ENCODE measurements at places on chromosomes 1 and 21.

DNA sequence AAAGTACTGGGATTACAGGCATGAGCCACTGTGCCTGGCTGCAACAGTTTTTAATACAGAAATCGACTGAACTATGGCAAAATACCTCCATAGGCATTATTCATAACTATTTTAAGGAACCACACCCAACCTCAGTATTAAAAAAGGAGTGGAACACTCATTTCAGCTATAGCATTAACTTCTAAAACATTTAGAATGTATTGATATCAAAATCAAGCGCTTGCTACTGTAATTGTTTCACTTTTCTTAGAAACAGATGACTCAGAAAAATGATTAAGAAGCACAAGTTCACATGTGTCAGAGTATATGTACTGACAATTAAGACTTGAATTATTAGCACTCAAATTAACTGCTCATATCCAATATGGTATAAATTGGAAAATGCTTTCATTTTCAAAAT, 15.1 kb downstream of the AIDA start:
- DNase-seq = no peak

GRCh38 chr1:176205332-176205914, 1.7 kb downstream of the COP1 start:
- no peak for DNase-seq

DNA sequence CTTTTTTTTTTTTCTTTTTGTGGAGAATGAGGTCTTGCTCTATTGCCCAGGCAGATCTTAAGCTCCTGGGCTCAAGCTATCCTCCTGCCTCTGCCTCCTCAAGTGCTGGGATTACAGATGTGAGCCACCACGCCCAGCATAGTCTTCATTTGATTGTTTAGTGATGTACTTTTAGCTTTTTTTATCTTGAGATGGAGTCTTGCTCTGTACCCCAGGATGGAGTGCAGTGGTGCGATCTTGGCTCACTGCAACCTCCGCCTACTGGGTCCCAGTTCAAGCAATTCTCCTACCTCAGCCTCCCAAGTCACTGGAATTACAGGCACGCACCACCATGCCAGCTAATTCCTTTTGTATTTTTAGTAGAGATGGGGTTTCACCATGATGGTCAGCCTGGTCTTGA, 24.0 kb upstream of the LRRC3 start:
- no peak for DNase-seq

- DNase-seq = no peak
Observed at GRCh38 chr1:43002116-43002515, 43.4 kb upstream of the SLC2A1 start.

- DNase-seq = no peak
Observed at GRCh38 chr1:59898927-59899326, 27.6 kb downstream of the CYP2J2 start.

DNA sequence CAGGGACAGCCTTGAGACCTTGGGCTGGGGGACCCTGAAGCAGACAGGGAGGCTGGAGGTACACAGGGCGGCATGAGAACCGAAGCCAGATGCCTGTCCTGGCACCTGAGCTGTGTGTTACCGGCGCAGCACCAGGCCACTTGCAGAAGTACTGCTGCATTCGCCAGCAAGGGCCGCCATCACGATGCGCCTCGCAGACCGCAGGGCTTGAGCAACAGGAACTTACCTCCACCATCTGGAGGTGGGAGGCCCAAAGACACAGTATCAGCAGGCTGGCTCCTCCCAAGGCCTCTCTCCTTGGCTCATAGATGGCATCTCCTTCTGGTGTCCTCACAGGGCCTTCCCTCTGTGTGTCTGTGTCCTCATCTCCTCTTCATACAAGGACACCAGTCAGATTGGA, 90.1 kb downstream of the PRDM16 start:
- DNase-seq = no peak

- DNase-seq = no peak
Observed at GRCh38 chr1:29825941-29826415, 589.7 kb downstream of the PTPRU start.

DNA sequence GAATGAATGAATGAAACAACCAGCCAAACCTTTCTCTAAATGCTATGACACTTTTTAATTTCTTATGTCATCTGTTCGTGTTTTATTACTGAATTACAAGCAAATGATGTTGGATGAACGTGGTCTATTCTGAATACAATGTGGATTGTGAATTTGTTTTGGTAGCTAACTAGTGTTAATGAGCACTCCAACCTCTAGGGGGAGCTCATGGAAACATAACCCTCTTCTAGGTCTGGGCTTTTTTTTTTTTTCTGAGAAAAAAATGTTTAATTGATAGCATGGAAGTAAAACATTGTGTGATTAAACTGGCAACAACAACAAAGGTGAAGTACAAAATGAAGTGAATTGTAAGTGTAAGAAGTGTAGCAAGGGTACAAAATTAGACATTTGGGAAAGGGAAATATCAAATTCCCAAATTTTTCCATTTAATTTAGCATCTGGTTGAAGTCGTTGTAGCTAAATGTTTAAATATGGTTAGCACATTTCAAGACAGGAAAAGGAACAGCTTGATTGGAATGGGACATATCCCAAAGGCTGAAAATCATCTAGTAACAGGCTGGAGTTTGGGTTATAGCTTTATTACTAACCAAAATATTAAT, 42.6 kb upstream of the PTGS2 start:
- no peak for DNase-seq

DNA sequence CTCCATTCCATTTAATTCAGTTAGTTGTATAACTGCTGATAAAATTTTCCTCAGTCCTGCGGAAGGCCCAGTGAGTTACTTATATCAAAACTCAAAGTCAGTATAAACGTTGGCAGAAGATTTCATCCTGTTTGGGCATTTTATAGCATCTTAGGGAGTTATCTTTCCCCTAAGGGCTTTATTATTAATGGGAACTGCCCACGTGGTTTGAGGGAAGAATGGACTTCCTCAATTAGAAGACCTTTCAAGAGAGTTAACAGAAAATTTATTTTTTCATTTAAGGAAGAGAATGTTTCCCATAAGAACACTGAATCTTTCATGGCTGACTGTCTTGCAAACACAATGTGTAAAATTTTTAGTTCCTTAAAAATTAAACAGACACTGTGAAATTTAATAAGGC, 400.1 kb downstream of the NEGR1 start:
- DNase-seq = no peak

- DNase-seq = no peak
Observed at GRCh38 chr1:207870306-207871031, 40.5 kb downstream of the CD34 start.

DNA sequence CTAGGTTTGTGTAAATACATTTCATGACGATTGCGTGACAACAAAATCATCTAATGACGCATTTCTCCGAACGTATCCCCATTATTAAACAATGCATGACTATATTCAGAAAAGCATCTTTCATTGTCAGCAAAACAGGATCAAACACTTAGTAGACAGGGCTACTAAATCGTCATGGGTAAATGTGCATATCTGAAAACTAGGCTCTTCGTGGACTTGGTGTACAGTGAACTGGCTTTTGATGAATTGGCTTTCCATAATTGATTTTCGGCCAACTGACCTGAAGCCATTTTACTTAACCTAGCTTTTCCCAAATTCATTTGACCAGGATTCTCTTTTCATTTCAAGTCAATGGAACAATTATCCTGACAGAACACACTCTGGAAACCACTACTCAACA, 665.0 kb downstream of the SMYD3 start:
- no peak for DNase-seq

- DNase-seq = no peak
Observed at GRCh38 chr1:5708346-5709245, 283.6 kb downstream of the NPHP4 start.

GRCh38 chr1:109398343-109399225, 866 bp upstream of the SORT1 start:
- DNase-seq = no peak

DNA sequence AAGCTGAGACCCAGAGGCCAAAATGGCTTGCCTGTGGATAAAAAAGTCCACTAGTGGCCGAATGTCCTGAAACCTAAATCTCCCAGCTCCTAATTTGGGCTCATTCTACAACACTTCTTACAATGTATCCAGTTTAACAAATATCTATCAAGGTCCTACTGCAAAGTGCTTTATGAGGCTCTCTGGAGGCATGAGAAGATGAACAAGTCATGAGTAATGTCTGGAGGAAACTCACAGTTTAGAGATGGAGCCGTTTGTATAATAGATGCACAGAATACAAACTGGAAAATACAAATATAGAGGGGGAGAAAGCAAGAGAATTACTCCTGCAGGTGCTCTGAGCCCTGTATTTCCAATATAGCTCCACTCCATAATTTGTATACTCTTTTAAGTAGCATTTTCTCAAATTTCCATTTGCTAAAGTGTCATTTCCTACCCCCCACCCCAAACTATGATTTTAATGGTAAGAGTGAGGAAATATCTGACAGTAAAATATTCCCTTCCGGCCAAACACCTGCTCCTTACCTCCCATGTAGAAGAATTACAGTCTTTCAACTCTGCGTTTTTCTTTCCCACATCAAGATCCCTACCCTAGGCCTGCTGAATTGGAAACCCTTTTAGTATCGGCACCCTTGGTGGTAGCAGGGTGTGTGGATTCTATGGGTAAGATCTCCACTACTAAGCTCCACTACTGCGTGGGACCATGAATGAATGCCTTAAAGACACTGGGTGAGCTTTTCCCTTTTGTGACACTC, 3.3 kb upstream of the ADAMTS5 start:
- no peak for DNase-seq

DNA sequence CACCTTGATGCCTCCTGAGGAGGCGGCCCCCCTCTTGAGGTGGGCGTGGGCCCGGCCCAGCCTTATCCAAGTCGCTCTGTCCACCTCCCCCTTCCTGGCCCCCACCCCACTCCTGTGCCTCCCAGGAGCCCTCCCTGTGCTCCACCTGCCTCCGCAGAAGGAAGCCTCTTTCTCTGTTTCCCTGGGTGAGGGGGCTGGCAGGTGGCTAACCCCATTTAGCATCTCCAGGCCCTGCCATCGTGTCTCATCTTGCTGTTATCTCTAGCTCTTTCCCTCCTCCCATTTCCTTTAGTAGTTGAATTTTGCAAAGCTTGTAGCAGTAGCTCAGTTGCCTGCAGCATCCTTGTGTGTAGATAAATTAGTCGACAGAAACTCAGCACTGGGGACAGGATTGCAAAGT, 7.2 kb downstream of the RNF187 start:
- no peak for DNase-seq

Data from central memory CD8-positive, alpha-beta T cell (primary cell).